ENCODE measurements at places on chromosomes 1 and 21.

- no peak for DNase-seq
Observed at GRCh38 chr1:185040408-185040735, 5.0 kb upstream of the RNF2 start.

DNA sequence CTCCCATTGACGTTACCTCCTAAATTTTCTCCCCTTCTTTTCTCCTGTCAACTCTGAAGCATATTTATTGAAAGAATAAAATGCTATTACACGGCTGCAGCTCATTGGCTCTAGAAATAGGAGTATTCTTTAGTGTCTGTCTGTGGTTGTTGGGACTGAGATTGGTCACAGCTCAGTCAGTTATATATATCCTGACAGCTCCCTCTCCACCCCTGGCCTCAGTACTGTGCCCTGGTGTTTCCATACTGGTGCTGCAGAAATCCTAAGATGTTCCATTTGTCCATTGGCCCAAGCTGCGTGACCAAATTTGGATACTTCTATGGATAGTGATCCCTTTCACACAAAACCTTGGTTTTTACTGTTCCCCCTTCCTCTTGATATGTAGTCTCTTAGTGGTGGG, 67.3 kb downstream of the RALGPS2 start:
- DNase-seq: no peak

GRCh38 chr1:37434292-37435225, 39.8 kb upstream of the ZC3H12A start:
- peak; percentile 19 for DNase-seq

DNA sequence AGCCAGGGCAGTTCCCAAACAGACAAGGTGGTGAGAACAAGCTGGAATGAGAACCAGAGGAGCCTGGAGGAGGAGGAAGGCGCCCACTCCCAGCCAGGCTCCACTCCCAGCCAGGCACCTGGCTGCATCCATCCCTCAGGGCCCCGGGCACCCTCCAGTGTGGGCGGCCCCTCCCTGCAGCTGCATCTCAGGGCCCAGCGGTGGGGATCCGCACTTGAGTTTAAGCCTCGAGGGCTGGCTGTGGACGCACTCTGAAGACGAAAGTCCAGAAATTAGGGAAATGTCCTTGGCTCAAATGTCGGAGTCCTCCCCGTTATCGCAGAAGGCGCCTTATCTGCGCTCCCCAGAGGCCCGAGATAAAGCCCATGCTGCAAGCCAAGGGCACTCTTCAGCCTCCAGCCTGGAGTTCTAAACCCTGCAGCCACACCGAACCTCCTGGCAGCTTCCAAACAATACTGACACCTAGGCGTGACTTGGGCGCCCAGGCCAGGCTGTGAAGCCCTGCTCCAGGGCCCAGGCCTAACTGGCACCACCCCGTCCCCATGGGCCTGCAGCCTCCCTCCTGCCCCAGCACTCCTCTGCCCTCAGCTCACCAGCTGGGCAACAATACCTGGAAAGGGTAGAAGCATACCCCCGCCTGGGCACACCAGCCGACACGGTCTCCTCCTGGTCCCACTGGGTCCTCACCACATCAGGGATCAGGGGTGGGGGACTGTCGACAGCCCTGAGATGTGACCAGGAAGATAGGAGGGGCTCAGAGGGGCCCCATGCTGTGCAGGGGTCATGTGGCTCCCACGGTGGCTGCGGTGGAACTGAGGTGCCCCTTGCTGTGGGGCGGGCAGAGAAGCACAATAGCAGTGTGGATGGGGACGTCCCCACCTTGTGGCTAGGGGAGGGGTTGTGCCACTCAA, 184.8 kb upstream of the VAMP3 start:
- no peak for DNase-seq

DNA sequence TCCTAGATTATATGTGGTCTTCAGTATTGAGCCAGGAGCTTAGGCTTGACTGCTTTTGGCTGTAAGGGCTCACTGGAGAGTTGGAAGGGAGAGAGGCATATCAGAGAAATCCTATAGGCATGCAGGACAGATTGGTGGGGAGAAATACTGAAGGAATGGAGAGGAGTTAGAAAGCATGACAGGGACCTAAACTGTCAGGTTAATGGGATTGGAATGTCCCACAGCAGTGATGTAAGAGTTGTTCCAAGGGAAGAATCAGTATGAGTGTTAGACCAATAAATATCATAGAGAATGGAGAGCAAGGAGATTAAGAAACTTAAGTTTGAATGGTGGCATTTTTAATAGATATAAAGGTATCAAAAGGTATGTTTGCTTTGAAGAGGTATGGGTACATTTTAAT, 39.7 kb downstream of the SLC35A3 start:
- DNase-seq: peak; percentile 44

GRCh38 chr1:95496773-95497172, 262.8 kb downstream of the RWDD3 start:
- DNase-seq: no peak

GRCh38 chr1:145711213-145711651, 4.1 kb upstream of the PDZK1 start:
- DNase-seq: no peak

GRCh38 chr1:119245881-119246280, 105.4 kb upstream of the WARS2 start:
- DNase-seq: no peak

DNA sequence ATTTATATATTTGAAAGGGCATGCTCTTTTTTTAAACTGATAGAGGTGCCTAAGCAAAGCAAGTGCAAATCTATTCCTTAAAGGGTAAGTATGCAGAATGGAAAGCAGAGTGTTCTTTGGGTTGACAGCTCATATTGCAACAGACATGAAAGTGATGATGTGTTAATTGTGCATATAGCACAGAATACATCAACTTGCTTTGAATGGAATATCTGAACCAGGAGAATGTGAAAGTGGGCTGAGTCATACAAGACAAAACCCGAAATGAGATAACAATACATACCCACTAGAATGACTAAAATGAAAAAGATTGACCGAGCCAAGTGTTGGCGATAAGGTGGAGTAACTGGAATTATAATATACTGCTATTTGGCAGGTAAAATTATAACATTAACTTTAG, 4.3 kb downstream of the CR1 start:
- no peak for DNase-seq

DNA sequence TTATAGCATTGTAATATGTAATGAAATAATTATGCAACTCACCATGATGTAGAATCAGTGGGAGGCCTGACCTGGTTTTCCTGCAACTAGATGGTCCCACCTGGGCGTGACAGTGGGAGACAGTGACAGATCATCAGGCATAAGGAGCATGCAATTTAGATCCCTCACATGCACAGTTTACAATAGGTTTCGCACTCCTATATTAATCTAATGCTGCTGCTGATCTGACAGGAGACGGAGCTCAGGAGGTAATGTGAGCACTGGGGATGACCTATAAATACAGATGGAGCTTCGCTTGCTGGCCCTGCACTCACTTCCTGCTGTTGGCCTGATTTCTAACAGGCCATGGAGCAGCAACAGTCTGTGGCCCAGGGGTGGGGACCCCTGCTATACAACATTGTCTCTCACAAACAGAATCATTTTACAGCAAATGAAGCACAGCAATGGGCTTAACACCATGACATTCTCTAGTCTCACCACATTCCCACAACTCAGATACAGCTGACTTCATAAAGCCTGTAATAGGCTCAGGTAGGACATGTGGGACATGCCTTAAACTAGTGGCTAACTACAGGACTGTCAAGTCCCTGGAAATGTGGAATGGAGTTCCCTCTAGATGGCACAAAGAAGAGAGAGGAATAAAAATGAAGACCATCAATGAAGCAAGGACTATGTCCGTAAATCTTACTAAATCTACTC, 40.7 kb upstream of the SLC5A9 start:
- DNase-seq: no peak

GRCh38 chr1:226980122-226980560, 40.0 kb downstream of the COQ8A start:
- DNase-seq: no peak

GRCh38 chr21:33441489-33442477, 38.0 kb downstream of the TMEM50B start:
- peak; percentile 31 for DNase-seq

- no peak for DNase-seq
Observed at GRCh38 chr1:56235909-56236510, 343.4 kb downstream of the PLPP3 start.

GRCh38 chr1:168719306-168720111, 9.5 kb downstream of the DPT start:
- DNase-seq: peak; percentile 27

DNA sequence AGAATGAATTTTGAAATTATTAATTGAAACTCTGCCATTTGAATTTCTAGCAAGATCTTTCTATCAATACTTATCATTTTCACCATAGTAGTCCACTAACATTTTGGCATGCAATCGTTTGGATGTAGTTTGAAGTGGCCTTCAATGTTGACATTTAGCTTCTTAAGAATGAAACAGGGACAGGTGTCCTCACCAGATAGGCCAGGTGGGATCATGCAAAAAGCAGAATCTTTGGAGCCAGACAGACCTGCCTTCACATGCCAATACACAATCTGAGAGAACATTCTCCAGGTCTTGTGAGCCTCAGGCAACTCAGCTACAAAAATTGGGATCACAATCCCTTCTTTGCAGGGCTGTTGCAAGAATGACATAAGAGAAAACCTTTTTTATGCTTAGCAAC, 18.3 kb upstream of the HSPA13 start:
- no peak for DNase-seq

GRCh38 chr1:40833979-40834378, 28.2 kb downstream of the CITED4 start:
- no peak for DNase-seq

GRCh38 chr1:53069663-53070327, 7.8 kb downstream of the PODN start:
- no peak for DNase-seq

DNA sequence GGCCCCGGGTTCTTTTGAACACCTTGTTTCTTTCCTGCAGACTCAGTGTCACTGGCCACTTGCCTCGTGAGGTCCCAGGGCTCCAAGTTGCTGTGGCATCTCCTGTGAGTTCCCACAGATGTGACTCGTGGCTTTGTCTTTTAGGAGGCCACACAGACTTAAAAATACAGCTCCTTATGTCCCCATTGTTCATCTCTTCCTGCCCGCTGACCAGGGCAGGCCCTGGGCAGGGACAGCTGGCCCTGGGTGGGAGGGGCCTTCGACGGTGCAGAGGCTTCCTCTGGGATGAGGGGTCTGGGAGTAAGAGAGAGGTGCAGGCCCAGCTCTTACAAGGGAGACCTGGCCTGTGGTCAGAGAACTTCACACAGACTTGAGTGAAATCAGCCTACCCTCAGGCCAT, 15.6 kb downstream of the LDLRAP1 start:
- no peak for DNase-seq

DNA sequence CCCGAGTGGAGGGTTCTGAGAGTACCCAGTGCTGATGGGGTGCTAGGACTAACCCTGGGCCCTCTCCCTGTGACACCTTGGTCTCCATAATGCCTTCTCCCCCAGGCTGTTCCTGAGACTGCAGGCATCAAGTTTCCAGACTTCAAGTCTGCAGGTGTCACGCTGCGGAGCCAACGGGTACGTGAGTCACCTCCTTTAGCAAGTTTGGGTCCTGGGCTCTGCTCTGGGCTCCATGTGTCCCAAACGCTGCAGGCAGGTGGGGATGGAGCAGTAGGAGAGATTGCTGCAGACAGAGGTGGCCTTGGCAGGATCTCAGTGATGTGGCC, 6.0 kb downstream of the DMAP1 start:
- no peak for DNase-seq

DNA sequence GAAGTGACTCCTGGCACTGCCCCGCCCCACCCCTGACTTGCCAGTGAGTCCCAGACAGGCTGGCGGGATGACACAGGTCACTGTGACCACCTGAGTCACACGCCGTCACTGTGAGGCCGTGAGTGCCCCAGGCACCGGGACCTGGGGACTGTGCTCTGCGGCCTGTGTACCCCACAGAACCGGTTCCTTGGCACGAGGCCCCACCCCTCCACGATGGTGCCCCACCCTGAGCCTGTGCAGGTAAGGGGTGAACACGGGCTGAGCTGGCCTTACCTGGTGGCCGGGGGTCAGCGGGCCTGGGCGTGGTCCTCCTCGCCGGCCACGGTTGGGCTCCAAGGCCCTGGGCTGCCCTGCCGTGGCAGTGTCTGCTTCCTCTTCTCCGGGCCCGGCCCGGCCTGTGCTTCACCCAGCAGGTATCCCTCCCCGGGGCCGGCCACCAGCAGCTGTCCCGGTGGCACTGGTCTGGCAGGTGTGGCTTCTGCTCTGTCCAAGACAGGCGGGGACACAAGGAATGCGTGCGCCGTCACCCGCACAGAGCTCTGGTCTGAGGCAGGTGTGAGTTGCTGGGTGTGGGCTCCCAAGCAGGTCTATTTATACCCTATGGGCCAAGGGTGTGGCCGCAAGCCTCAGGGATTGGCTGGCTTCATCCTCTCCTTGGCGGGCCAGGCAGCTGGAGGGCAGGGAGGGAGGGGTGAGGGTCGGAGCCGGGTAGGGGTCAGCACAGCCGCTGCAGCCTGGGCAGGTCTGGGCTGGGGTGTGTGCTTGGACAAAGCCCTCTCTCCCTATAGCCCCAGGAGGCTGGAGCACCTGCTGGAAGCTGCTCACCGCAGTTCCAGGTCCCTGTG, at the start of gene RNF223:
Gene RNF223, minus strand, starts transcription at position 564 of the 845 bp plus-strand sequence. CDS start 1,740 bp downstream, outside the sequence.
- no peak for DNase-seq

DNA sequence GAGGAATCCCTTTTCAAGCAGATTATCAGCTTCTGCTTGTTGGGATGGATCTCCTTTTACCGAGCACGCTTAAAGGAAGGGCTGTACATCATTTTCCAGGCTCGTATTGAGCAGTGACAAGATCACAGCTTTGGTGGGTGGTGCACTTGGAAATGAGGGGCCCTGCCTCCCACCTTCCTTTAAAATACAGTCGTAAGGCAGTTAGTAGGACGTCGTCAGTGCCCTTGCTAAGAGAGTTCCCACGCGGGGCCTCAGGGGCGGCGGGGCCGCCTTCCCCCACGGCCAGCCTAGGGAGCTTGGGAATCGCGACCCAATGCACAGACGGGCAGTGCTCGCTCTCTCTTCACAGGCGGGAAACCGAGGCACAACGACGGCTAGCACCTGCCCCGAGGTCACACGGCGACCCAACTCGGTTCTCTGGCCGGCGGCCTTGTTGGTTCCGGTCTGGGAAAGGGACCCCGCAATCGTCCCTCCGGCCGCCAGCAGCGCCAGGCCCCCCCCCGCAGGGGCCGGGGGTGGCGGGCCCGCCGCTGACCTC, 58.6 kb downstream of the H3-3A start:
- no peak for DNase-seq

DNA sequence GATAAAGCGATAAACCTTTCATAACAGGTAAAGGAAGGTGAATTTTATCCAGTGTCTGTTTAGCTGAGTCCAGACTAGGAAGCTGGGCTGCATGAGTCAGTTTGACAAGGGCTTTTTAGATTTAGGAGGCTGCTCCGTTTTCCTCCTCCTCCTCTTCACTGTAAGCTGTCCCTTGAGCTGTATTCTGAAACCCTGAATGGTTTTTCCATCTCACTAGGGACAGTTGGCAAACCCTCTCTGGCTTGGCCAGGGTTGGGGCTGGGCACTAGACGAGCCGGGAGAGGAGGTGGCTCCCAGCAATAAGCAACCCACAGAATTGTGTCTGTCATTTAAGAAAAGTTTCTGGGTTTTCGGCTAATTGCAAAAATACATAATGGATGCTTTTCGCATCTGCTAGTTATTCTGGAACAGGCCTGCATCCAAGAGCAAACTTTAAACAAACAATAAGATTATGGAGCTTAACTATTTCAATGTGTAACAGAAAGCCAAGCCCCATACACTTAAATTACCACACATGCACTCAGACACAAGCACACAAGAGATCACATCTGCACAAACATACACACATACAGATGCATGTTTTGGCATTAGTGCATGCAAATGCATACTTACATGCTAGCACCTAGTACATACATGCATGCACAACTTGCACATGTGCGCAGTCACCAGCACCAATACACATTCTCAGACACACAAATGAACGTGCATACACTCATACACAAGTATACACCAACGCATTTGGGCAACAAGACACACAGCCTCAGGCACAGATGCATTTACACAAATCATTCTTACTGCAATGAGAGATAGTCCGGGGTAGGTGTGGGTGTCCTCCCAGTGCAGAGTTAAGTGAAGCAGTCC, 27.8 kb upstream of the FOXE3 start:
- DNase-seq: no peak

Measured in fibroblast of upper back skin (primary cell).